ENCODE measurements at places on chromosomes 16 and 17.

DNA sequence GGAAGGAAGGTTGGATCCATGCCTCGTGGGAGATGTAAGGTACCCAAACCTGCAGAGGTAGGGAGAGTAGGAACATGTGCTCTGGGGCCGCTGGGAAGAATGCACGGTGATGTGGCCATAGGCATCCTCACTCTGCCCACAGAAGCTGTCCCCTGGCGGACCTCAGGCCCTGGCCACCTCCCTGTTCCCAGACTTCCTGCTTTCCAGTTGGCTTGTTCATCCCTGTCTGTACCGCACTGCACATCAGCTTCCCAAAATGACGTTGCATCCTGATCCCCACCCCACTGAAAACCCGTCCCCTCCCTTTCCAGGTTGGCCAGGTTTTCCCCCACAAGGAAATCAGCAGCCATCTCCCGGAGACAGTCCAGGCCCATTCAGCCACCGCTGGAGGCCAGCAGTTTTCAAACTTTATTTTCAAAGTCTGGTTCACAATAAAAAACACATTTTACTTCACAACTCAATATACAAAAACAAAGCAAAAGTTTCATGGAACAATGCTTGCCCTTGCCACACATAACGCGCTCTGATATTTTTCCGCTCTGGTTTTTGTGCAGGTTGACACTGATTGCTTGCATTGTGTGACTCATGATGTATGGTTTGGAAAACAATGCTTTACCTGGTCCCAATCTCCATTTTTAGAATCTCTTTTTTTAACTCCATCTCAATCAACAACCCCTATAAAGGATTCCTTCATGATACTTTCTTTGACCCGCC, 143.0 kb downstream of the GAS7 start:
- no peak for DNase-seq

DNA sequence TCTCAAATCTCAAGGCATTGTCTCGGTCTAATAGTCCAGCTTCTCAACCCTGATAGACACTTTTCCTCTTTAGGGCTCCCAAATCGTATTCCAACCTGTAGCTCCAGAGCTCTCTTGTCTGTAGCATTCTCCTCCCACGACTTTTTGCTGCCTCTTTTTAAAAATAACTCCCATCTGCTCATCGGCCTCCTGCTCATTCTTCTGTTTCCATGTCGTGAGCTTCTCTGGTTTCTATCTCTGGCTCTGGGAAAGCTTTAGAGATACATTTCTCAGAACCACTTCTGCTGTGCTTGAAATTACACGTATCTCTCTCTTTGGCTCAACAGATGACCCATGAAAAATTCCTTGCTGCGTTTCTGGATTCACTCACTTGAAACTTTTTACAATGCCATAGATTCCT, 609.6 kb upstream of the C16orf82 start:
- no peak for DNase-seq

GRCh38 chr17:5784791-5785190, 200.5 kb upstream of the NLRP1 start:
- DNase-seq = no peak

DNA sequence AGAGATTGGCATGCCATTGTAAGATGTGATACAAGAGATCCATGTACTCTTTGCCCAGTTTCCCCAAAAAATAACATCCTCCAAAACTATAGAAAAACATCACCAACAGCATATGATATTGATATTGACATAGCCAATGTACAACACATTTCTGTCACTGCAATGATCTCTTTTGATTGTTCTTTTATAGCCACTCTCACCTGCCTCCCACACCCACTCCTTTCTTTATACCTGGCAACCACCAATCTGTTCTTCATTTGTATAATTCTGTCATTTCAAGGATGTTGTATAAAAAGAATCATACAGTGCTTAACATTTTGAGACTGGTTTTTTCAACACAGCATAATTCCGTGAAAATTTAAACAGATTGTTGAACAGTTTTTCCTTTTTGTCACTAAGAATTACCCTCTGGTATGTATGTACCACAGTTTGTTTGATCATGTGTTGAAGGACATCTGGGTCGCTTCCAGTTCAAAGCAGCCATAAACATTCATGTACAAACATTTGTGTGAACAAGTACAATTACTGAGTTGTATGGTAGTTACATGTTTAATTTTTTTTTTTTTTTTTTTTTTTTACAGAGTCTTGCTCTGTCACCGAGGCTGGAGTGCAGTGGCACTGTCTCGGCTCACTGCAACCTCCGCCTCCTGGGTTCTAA, 9.9 kb downstream of the KRTAP9-1 start:
- DNase-seq = no peak

DNA sequence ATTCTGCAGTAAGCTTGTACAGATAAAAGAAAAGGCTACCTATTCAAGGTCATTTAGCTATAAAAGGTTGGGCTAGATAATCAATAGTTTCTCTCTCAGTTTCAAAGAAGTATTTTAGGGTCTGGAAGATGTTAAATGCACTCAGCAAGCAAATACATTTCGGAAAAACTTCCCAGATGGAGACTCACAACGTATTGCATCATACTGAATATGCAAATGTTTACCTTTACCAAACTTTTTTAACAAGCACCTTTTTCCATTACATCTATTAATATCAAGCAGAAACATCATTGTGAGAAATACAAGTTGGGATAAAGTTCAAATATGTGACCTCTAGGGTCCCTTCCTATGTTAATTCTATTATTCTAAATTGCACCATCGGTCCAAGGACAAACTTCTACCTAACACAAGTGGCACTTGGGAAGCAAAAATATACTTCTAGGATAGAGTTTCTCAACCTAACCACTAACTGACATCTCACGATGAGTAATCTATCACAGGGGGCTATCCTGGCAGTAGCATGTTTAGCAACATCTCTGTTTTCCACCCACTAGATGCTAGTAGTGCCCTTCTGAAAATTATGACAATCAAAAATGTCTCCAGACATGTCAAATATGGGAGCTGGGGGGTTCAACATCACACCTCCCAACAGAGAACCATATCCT, 14.5 kb downstream of the KANSL1 start:
- no peak for DNase-seq

DNA sequence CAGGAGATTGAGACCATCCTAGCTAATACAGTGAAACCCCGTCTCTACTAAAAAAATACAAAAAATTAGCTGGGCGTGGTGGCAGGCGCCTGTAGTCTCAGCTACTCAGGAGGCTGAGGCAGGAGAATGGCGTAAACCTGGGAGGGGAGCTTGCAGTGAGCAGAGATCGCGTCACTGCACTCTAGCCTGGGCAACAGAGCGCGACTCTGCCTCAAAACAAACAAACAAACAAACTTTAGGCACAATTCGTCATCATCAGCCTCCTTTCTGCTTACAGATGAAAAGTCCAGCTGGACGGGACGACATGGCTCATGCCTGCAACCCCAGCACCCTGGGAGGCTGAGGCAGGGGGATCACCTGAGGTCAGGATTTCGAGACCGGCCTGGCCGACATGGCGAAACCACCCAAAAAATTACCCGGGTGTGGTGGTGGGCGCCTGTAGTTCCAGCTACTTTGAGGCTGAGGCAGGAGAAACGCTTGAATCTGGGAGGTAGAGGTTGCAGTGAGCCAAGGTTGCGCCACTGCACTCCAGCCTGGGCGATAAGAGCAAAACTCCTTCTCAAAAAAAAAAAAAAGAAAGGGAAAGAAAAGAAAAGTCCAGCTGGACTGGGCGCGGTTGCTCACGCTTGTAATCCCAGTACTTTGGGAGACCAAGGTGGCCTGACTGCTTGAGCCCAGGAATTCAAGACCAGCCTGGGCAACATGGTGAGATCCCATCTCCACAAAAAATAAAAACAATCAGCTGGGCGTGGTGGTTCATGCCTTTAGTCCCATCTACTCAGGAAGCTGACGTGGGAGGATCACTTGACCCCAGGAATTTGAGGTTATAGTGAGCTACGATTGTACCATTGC, 1.5 kb upstream of the SPIRE2 start:
- no peak for DNase-seq

DNA sequence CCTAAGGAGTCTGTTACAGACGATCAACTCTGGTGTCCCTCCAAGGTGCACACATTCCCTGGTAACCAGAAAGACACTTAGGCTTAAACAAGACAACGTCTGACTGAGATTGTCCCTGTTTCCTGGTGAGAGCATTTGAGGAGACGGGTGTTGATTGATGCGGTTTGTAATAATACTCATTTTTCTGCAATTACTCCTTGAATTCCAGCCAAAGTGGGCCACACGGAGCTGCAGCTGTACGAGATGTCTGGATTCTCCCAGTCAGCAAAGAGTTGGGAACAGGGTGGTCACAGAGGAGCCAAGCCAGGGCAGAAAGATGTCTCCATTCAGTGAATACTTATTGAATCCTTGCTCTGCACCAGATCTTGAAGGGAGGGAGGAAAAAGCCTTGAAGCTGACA, 30.9 kb upstream of the CES5A start:
- no peak for DNase-seq

DNA sequence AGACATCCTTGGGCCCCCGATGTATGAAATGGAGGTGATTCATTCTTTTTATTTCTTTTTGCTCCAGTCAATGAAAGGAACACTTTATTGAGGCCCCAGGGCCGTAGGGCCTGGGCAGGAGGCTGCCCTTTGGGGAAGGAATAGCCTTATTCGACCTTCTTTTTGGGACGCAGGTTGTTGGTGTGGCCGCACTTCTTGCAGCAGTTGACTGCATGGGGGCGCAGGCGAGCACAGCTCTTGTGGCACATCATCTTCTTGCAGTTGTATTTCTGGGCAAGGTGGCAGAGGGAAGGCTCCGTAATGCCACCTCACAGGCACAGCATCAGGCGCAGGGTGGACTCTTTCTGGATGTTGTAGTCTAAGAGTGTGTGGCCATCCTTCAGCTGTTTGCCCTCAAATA, 50.9 kb downstream of the SIAH1 start:
- no peak for DNase-seq

DNA sequence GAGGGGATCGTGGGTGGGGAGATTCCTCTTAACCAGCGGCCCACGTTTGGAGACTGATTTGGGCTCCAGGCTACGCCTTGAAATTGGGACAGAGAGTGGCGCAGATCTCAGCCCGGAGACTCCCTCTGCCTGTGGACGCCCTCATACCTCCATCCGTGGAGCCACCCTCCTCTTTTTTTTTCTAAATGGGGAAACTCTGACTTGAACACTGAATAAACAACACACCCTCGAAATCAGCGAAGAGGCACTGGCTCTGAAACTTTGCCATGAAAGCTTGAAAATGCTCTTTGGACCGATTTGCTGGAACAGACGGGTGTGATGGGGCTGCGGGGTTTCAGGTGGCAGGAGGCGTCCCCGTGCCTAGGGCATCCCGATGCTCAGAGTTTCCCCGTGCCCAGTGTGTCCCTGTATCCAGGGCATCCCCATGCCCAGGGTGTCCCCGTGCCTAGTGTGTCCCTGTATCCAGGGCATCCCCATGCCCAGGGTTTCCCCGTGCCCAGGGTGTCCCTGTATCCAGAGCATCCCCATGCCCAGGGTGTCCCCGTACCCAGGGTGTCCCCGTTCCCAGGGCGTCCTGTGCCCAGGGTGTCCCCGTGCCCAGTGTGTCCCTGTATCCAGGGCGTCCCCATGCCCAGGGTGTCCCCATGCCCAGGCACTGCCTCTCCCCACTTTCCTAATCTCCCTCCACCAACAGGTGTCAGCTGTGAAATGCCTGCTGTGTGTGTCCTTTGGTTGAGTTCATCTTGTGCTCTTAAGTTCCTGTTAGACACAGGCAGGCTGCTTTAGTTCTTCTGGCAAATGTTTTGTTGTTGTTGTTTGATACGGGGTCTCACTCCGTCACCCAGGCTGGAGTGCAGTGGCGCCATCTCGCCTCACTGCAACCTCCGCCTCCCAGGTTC, 187.0 kb downstream of the SEC14L1 start:
- no peak for DNase-seq

GRCh38 chr16:11117576-11118211, 138.3 kb downstream of the SOCS1 start:
- no peak for DNase-seq

- peak; percentile 2 for DNase-seq
Measured at GRCh38 chr16:22141767-22142166, 20.5 kb upstream of the SDR42E2 start.

DNA sequence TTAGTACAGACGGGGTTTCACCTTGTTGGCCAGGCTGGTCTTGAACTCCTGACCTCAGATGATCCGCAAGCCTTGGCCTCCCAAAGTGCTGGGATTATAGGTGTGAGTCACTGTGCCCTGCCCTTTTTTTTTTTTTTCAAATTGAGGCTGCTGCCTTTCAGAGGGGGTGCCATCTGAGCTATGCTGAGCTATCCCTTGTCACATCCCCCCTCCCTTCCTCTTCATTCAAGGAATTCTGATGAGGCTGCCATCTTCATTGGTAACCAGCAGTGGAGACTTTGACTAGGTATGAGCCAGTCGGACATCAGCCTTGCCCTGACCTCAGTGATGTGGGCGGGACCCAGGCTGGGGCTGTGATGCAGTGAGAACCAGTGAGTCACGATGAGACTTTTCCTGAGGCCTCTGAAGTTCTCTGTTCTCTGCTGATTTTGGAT, 24.4 kb upstream of the GPT2 start:
- peak; percentile 65 for DNase-seq

DNA sequence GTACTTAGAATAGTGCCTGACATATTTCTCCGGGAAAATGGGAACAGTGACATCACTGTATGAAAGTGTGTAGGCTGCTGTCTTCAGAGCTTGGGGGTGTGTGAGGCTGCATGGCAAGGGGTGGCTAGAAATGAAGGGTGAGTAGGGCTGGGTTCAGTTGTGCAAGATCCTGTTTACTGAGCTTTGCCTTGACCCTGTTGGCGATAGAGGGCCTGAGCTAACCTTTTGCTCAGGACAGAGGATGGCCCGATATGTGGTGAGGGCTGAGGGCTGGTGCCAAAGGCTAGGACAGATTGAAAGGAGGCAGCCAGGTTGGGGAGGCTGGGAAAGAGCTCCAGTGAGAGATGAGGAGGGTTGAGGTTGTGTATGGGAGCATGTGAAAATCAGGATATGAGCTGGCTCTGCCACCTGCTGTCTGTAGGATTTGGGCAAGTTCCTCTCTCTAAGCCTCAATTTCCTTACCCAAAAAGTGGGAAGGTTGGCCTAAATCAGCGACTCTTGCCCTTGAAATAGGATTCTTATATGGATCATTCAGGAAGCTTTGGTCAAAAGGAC, 6.0 kb upstream of the CCL1 start:
- no peak for DNase-seq

DNA sequence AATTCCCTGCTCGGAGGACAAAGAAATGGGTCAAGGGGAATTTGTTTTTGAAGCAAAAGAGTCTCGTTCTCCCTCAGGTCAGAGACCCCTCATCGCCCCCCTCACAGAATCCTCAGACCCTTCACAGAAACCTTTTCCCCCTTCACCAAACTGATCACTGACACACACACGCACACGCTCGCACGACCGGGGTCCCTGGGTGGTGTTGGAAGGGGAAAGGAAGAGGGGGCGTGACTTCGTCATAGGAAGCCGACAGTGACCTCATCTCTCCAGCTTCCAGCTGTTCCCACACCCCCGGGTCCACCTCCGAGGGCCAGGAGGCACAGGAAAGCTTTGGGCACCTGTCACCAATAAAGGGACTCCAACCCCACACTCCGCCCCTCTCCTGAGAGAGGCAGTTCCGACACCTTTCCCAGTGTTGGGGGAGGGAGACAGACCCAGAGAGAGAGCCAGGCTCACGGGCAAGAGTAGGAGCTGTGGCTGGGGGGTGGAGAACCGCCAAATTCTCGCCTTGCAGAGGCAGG, 1.2 kb downstream of the ASGR1 start:
- no peak for DNase-seq

All from non-pigmented ciliary epithelial cell (primary cell).